Activated CD8-positive, alpha-beta memory T cell treated with anti-CD3 and anti-CD28 coated beads, Interleukin-2, amount 50 U/mL, for 4 hours (primary cell): ENCODE measurements at places on chromosomes 1 and 21.

DNA sequence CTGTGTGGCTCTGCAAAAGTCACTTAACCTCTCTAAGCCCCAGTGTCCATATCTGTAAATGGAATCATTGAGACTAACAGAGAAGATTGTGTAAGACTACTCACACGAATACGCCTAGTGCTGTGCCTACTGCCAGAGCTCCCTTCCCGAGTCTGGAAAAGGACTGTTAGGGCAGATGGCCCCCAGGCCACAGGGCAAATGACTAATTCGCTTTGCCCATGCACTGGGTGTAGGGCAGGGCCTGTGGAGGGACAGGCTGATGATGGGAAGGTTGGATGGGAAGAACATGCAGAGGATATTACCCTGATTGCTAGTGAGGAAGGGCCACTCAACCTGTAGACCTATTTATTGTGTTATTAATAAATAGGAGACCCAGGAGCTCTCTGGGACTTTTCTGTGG, 4.2 kb upstream of the GPR61 start:
- DNase-seq, result no peak

GRCh38 chr1:244730153-244730933, 77.4 kb downstream of the DESI2 start:
- peak; percentile 26 for DNase-seq

- DNase-seq, result no peak
Measured at GRCh38 chr1:184319879-184320278, 67.0 kb upstream of the C1orf21 start.

- no peak for DNase-seq
Measured at GRCh38 chr1:234836045-234836681, 226.2 kb upstream of the IRF2BP2 start.

- peak; percentile 51 for DNase-seq
Measured at GRCh38 chr1:78114034-78114956, 68.5 kb downstream of the GIPC2 start.

DNA sequence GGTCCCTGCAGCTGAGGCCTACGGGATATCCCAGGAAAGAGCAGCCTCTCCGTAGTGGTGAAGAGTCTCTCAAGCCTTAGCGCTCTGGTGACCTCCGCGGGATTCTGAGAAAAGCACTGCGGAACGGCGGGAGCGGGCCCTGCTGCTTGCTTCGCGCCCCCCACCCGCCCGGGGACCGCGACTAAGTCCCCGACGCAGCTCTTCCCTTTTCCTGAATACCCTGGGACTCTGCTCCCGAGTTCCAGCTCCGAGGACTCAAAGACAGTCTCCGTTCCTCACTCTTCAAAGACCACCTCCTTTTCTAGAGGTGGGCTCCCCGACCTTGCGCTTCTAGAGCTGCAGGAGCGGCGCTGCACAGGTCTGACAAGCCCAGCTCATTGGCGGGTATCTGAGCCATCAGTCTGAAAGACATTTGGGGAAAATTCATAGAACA, 3.6 kb upstream of the PRRX1 start:
- no peak for DNase-seq

GRCh38 chr1:5551274-5551975, 440.8 kb downstream of the NPHP4 start:
- no peak for DNase-seq

- DNase-seq, result no peak
Measured at GRCh38 chr1:40844887-40845878, 17.0 kb downstream of the CITED4 start.

DNA sequence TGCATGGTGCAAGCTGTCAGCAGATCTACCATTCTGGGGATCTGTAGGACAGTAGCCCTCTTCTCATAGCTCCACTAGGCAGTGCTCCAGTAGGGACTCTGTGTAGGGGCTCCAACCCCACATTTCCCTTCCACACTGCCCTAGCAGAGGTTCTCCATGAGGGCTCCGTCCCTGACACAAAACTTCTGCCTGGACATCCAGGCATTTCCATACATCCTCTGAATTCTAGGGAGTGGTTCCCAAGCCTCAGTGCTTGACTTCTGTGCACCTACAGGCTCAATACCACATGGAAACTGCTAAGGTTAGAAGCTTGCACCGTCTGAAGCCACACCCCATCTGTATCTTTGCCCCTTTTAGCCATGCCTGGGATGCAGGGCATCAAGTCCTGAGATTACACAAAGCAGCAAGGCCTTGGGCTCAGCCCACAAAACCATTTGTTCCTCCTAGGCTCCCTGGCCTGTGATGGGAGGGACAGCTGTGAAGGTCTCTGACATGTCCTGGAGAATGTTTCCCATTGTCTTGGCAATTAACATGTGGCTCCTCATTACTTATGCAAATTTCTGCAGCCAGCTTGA, 117.0 kb upstream of the NFIA start:
- no peak for DNase-seq

GRCh38 chr1:161736335-161736969, 13.1 kb upstream of the DUSP12 start:
- DNase-seq, result no peak

DNA sequence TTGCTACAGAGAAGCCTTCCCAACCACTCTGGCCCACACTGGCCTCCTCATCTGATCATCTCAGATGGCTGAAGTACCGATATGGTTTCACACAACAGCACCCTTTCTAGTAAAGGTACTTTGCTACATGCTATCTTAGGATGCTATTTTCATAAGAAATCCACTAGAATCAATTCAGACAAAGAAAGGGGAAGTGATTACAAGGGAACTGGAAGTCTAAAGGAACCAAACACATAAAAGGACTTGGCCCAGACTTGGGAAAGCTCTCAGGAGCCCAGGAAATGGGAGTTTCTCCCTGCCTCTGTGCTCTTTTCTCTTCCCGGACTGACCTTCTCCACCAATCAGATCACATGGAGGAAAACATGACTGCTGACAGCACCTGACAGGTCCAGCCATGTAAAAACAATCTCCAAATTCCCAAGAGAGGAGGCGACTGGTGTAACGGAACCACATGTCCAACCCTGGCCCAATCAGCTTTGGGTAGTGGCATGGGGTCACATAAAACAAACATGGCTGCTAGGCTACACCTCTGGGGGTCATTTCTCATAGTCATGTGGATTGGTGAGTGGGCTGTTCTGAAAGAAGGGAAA, 12.7 kb upstream of the FOXE3 start:
- no peak for DNase-seq

- no peak for DNase-seq
Measured at GRCh38 chr21:35905096-35905962, 155.0 kb downstream of the SETD4 start.

DNA sequence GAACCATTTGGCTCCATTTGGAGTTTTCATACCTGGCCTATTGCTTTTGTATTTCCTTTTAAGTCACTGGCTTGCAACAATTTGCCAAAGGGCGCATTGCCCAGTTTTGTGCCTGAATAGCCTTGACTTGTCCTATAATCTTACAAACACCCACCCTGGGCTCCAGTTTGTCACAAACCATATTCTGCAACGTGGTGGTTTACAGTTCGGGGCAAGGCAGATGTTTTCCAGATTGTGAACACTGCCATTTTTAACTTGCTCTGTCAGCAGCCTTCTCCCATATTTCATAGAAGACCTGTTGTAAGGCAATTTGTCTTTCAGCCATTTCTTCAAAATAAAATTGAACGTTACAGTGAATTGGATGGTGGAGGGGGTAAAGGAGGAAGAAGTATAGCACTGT, 53.2 kb upstream of the UBE2U start:
- DNase-seq, result no peak

- DNase-seq, result no peak
Measured at GRCh38 chr1:70017770-70018169, 187.6 kb downstream of the LRRC40 start.

DNA sequence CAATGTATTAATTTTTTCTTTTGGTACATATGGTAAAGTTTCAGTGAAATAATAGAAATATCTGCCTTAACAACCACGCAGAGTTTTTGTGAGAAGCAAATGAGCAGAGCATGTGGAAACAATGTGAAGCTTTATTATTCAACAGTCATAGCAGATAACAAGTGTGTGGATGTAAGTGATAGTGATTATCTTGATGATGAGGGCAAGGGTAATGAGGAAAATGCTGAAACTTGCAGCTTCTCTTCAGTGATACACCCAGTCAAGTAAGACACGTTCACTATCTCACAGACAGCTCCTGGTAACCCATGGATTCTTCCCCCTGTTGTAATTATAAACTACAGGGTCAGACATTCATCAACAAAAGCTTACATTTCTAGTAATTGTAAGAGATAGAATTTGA, 14.6 kb upstream of the OR2L5 start:
- no peak for DNase-seq

GRCh38 chr1:224864006-224864405, 65.5 kb upstream of the DNAH14 start:
- no peak for DNase-seq

DNA sequence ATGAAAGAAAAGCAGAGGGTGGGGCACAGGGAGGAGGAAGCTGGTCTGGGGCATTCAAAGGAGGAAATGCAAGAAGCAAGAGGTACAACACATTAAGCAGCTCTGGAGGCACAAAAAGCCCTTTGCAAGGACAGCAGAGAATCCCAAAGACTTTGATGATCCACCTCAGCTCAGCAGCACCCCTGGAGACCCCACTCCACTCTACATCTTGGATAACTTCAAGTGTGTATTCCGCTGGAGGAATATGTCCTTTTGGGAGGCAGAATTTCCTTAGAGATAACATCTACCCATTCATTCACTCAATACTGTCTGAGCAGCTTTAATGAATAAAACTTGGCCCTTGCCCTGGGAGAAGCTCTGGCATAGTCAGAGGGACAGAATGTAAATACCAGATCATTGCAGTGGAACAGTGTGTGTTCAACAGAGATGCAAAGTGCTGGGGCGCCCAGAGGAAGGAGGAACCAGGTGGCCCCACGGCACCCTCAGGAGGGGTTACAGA, 599.7 kb downstream of the KIF26B start:
- DNase-seq, result no peak
